ENCODE measurements at places on chromosomes 3 and 15.

DNA sequence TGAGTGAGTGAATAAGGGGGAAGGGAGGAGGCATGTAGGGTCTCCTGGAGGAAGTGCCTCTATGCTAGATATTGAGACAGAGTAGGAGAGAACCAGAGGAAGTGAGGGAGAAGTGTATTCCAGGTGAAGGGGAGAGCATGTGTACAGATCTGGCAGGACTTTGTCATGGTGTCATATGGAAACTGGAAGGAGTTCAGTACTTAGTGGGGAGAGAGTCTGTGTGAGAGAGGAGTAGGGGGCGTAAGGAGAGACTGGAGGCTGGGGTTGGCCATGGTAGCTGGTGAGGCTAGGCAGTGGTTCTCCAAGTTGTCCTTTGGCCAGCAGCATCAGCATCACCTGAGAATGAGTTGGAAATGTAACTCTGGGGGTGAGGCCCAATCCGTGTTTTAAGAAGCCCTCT is 29.6 kb upstream of the EPHB1 start:
- DNase-seq, result no peak

DNA sequence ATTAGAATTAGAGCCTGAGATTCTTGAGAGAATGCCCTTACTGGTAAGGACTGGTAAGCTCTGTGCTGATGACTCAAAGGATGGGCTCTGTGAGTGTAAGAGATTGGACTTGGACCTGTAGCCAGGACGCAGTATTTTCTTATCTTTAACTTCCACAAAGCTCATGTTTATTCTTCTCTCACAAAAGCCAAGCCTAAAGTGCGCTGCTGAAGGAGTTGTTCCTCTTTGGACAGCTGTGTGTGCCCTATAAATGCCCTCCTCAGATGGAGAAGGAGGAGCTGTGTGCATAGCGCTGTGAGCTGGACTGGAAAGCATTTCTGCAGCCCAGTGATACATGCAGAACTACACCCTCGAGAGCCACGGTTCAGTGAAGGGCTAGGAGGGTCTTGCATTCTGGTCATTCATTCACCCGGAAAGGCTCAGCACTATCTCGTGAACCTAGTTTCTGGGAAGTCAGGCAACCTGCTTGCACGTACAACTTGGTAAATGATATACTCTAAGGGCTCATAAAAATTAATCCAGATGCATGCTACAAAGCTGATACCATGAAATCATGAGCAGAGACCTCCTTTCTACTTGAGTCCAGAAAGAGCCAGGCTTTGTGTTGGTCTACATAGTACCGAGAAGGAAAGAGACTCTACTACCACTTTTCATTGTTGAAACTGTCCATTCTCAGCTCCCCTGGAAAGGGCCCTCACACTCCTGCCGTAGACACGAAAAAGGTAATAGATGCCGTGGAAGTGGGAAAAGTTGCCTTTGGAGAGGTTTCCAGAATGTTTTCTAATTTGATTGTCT is 103.0 kb upstream of the TBL1XR1 start:
- DNase-seq, result no peak

- DNase-seq, result no peak
Measured at GRCh38 chr3:48112813-48113212, 75.4 kb downstream of the CDC25A start.

DNA sequence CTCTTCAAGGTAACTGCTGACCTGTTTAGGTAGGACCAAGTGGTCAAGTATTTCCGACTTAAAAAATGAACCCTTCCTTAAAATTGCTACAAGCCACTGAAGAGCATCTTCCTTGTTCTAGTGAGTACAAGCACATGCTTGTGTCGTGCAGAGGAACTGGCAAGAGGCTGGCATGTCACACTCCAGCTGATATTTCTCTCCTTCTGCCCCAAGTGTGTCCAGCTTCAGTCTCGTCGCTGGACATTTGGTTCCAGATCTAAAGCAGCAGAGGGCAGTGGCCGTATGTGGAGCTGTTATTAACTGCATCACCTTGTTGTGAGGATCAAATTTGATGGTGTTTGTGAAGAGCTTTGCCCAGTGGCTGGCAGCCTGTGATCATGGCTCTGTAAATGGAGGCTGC is 10.0 kb downstream of the RBP2 start:
- DNase-seq, result no peak

DNA sequence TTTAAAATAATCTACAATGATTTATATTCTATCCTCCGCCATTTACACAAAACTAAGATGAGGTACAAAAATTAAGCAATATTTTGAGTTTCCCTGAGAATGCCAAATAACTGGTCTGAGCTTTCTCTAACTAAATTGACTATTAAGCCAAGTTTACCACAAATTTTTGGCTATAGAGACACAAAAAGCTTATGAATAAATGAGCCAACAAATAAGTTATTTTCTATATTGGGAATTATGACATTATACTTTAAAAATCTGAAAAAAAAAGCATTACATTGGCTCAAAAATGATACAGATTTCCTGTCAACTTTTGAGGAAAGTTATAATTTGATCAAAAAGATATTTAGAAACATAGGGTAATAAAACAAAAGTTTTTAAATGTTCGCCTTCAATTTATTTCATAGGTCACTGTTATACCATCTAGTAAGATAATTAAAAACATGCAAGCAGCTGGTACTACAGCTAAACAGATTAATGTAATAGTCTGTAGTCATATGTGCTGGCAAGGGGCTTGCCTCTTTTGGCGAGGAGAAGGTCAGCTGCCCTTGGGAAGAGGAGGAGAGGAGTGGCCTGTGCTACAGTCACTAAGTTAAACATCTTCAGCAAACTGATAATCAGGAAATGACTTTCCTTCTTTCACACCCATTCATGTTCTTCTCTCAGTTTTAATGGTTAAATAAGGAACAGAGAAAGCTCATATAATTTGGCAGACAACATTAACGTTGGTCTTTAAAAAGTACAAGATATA is 318.5 kb downstream of the TBC1D5 start:
- DNase-seq, result no peak

DNA sequence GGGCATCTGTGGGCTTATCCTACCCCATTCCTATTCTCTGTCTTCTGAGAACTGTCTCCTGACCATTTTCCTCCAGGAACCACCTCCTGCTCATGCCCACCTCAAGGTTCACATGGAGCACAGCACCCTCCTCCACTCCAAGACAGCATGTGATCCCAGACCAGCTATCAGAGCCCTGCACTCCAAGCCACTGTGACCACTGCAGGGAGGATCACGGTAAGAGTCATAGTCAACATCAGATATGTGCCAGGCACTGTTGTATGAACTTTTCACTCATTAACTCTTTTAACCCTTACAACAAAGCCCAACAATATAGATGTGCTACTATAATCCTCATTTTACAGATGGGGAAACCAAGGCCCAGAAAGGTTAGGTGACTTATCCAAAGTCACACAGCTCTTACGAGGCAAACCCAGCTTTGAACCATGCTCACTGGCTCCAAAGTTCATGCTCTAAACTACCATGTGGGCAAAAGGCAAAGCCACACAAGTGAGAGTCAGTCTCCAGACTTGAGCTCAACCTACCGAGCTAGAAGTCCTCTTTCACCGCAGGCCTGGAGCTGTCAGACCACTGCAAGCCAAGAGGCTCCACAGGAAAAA is 115.1 kb upstream of the IQSEC1 start:
- no peak for DNase-seq

GRCh38 chr15:70703096-70703878 is 60.1 kb downstream of the UACA start:
- no peak for DNase-seq

GRCh38 chr15:95857758-95858157 is 472.7 kb upstream of the NR2F2 start:
- no peak for DNase-seq

- DNase-seq, result no peak
Measured at GRCh38 chr3:143644370-143645089, 203.7 kb downstream of the SLC9A9 start.

DNA sequence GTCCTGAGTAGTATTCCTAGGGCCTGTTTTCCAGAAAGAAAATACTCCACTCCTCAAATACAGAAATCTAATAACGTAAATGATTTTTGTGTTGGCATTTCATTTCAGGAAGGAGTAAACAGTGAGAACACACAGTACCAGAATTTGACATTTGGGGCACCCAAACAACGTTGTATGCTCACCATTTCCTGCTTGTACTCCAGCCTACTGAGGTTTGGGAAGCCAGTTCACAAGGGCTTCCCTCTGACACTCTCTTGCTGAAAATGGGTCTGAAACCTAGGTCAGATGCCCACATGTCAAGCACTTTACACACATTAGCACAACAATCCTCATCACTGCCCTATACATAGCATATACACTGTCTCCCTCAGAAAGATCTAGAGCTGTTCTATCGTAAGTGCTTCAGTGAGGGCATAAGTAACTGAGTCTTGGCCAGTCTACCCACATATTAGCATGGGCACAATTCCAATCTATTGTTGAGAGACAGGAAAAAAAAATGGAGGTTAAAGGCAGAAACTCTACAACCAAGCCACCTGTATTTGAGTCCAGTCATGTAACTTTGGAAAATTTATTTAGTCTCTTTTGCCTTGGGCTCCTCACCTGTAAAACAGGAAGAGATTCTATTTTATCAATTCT is 43.5 kb upstream of the RSL24D1 start:
- no peak for DNase-seq

DNA sequence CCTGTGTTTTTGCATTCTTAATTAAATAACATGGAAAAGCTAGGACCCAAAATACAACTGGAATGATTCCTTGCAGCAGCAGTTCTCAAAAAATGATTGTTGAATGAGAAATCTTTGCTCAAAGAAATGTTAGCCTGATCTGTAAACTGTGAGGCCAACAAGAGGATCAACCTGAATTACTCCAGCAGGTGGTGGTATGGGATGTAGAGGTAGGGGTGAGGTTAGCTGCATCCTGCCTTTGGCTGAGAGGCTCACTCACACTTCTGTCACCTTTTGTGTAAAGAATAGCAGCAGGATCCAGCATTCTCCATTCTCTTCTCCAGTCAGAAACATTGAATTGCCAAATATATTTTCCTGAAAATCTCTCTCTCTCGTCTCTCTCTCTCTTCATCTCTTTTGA is 26.5 kb upstream of the FAM98B start:
- no peak for DNase-seq

- no peak for DNase-seq
Measured at GRCh38 chr3:195896361-195897080, 11.8 kb downstream of the TNK2 start.

- DNase-seq, result no peak
Measured at GRCh38 chr15:57138349-57138788, 219.9 kb downstream of the TCF12 start.

GRCh38 chr15:56735589-56735988 is 2.3 kb upstream of the ZNF280D start:
- no peak for DNase-seq

DNA sequence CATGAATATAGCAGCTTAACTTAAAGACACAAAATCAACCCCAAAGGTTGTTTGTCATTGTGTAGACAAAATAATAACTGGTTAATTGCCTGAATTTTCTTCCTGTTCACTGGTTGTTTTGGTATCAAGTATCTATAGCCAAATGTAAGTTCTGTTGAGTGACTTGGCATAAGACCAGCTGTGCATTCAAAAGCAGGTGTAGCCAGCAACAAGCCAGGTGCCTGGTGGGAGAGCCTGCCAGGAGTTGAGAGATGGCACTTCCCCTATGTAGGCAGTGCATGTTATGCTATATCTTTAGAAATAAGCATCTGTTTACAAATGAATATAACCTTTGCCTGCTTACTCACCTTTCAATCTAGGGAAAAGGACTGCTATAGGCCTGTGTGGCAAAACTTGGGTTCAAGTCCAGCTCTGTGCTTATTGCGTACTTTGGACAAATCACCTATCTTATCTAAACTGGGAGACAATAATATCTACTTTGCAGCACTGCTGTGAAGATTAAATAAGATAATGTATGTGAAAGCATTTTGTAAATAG is 84.9 kb upstream of the TBL1XR1 start:
- no peak for DNase-seq

DNA sequence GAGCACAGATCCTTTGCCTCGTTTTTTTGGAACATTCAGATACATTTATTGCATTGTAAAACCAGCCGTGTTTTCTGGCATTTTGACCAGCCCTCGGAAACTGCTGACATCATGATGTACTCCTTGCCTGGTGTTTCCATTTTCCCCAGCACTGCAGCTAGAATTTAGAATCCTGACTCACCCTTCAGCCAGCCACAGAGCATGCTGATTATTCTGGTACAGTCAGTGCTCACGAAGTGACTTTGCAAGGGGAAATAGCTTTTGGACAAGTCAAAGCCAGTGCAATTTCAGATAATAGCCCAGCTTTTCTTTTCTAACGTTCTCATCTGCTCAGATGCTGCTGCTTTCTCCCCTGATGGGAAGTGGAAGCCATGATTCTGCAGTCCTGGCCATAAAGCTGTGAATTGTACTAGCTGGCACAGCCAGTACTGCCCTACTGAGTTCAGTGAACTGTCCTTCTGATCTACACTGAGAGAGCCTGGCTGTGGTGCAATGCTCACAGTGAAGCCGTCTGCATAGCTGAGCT is 12.1 kb upstream of the CNBP start:
- DNase-seq, result no peak

DNA sequence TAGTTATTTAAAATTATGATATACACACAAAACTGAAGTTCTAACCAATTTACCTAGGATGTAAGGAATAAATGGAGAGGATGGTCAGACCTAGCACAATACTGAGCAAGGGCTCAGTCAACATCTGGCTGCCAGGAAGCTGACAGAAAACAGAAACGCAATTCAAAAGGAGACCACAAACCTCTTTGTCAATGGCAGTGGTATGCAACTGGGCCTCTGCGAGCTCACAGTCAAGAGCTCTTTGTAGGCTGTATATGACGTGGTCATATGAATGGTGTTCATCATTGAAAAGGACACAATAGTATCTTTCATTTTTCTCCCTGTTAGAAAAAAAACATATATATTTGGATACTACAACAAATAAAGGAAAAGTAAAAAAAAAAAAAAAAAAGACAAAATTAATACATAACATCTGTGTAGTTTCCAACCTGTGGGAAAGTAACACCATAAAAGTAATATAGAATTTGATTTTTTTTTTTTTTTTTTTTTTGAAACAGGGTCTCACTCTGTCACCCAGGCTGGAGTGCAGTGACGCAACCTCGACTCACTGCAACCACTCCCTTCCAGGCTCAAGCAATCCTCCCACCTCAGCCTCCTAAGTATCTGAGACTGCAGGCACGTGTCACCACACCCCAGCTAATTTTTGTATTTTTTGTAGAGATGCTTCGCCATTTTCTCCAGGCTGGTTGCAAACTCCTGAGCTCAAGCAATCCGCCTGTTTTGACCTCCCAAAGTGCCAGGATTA is 37.9 kb downstream of the UBR1 start:
- no peak for DNase-seq

GRCh38 chr15:100880897-100881242 is 1.2 kb downstream of the ALDH1A3 start:
- DNase-seq, result no peak

- DNase-seq, result no peak
Measured at GRCh38 chr15:36066757-36067156, 512.7 kb upstream of the CDIN1 start.

GRCh38 chr3:94875149-94875548 is 812.3 kb downstream of the NSUN3 start:
- no peak for DNase-seq
